ENCODE measurements at places on chromosomes 6 and 20. TPM values are rescaled to one million over a fixed set of nuclear protein-coding genes. Genes with fewer than 3 reads are reported as not detected.
A peak's percentile ranks its signal among the peaks of the same experiment; 100 is the strongest.

The TTLL9 gene
- total RNA-seq, result not detected

GRCh38 chr6:127332383-127332961, 10.9 kb downstream of the ECHDC1 start:
- no peaks in the 10 kb centered on the region for H3K27me3 ChIP-seq
- no peak for DNase-seq
- peaks cover 17% of the 10 kb centered on the region for H3K36me3 ChIP-seq
- no peak overlapping the region for H3K27ac ChIP-seq
- H3K4me3 ChIP-seq, result no peak overlapping the region
- H3K4me1 ChIP-seq, result peaks cover 19% of the 10 kb centered on the region

The JAG1 gene
- total RNA-seq, result 0.54 TPM

The TSPO2 gene
- not detected for total RNA-seq

GRCh38 chr6:138012682-138013081, 94.5 kb downstream of the PERP start:
- peaks cover 9% of the 10 kb centered on the region for H3K27me3 ChIP-seq
- H3K27ac ChIP-seq, result no peak overlapping the region
- H3K36me3 ChIP-seq, result no peaks in the 10 kb centered on the region
- no peaks in the 10 kb centered on the region for H3K4me1 ChIP-seq

- no peak overlapping the region for H3K4me3 ChIP-seq
- H3K4me1 ChIP-seq, result peaks cover 9% of the 10 kb centered on the region
- peaks cover 10% of the 10 kb centered on the region for H3K27me3 ChIP-seq
- H3K36me3 ChIP-seq, result no peaks in the 10 kb centered on the region
- DNase-seq, result no peak
Observed at GRCh38 chr20:51586005-51586440, 43.5 kb upstream of the NFATC2 start.

DNA sequence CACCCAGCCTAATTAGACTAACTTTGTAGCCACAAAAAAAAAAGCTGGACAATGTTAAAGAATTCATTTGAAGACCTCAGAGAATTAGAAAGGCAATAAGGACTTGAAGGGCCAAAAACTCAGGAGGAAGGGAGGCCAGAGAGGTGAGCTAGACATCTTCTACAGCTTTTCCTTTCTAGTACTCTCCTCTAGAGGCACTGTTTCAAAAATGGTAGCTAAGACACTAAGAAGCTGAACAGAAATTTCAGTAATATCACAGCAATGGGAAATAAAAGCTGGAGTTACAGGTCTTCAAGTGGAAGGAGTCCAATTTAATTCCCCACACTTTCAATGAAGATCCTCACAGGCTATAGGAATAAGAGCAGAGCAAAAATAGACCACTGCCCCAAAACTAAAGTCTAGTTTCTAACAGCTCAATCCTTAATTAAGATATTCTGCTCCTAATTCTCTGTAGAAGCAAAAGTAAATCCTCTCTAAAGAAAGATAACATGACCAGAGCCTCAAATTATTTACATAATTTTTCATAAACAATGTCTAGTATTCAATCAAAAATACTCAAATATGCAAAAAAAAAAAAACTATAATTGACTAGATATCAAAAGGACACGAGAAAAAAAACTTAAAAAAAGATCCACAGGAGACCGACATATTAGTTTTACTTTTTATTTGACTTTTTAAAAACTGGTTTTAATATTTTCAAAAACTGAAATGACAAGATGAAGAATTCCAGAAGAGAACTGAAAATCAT, 63.7 kb downstream of the RNGTT start:
- H3K36me3 ChIP-seq, result peaks cover 25% of the 10 kb centered on the region
- no peak overlapping the region for H3K4me3 ChIP-seq
- no peak overlapping the region for H3K27ac ChIP-seq
- H3K4me1 ChIP-seq, result no peaks in the 10 kb centered on the region
- H3K27me3 ChIP-seq, result no peaks in the 10 kb centered on the region
- DNase-seq, result no peak

The FAM83D gene
- 28.4 TPM for total RNA-seq

DNA sequence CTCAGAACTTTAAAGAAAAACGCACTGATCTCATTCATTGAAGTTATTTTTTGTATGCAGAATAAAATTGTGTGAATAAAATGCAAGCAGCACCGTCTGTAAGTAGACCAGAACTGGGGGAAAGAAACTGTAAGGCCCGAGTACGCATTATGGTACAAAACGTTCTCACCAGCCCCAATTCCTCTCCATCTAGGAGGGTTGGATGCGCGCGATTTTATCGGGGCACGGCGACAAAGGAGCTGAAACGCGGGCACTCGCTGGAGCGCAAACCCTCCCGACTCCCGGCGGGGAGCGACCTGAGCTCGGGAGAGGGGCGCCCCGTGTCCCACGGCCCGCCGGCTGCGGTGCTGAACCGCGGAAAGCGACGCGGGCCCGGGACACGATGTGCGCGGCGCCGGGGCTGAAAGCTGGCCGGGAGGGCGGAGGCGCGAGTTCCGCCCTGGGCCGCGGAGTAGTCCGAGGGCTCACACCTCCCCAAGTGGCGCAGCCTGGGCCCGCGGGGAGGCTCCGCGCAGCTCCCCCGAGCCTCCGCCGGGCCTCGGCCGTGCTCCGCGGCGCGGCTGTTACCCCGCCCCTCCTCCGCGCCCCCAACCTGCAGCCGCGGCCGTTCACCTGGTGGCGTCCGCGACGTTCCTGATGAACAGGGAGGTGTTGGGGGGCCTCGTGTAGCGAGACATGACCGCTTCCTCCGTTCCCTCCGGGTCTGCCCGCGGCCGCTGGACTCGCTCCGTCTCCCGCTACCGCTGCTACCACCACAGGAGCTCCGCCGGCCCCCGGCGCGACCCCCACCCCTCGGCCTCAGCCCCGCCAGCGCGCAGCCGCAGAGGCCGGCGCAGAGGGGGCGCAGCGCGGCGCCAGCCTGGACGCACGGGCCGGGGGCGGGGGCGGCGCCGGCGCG, at the start of gene SRSF12:
TSS of gene SRSF12 (minus strand) at position 861 of the 898 bp plus-strand sequence. CDS start at position 677, 184 bp downstream.
- peak; percentile 50 for DNase-seq
- peak within 1 kb of the TSS; percentile 74 for H3K4me3 ChIP-seq
- no peak within 1 kb of the TSS for H3K27ac ChIP-seq
- H3K27me3 ChIP-seq, result peaks cover 29% of the 10 kb centered on the region
- no peaks in the 10 kb centered on the region for H3K36me3 ChIP-seq
- peaks cover 5% of the 10 kb centered on the region for H3K4me1 ChIP-seq

DNA sequence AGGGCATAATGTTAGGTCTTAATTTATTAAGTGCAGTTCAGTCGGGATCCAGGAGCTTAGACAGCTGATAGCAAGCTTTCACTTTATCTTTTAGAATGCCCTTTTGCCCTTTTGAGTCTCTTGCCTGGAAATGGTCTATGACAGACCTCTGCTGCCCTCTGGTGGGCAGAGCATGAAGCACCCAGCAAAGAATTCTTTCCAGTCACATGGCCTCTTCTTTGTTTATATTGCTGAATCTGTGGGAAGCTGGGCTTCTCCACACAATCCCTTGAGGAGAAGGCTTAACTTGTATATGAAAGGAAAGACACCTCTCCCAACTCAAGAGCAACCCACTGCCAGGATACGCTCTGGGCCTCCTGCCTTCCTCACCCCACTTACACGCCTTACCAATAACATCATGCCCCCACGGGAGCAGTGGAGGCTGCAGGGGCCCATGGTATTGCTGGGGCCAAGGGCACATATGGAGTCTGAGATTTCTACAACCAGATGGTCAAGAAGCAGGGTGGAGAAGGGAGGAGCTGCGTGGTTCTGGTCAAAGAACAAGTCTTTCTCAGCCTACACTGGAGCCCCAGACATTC, 20.4 kb downstream of the WFDC3 start:
- no peaks in the 10 kb centered on the region for H3K36me3 ChIP-seq
- H3K4me1 ChIP-seq, result peaks cover 5% of the 10 kb centered on the region
- H3K27me3 ChIP-seq, result peaks cover 32% of the 10 kb centered on the region

The DEFB124 gene
- total RNA-seq, result not detected

DNA sequence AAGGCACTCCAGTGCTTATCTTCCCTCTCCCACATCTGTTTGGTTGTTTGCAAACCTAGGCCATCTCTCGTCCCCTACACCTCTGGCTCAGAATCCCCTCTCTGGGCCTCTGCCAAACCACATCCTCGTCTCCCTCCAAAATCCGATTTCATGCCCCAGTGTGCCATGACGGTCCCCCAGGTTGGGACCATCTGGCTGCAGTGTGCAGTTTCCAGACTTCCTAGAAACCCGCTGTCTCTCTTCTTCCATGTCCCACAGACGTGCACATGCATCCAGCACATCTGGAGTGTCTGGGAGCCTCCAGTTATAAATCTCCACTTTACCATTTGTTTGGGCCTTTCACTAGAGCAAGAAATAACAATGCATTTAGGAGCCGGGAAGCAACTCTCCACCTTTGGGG, 316.2 kb downstream of the KIF16B start:
- H3K4me1 ChIP-seq, result no peaks in the 10 kb centered on the region
- no peak overlapping the region for H3K4me3 ChIP-seq
- H3K27me3 ChIP-seq, result no peaks in the 10 kb centered on the region
- no peaks in the 10 kb centered on the region for H3K36me3 ChIP-seq

DNA sequence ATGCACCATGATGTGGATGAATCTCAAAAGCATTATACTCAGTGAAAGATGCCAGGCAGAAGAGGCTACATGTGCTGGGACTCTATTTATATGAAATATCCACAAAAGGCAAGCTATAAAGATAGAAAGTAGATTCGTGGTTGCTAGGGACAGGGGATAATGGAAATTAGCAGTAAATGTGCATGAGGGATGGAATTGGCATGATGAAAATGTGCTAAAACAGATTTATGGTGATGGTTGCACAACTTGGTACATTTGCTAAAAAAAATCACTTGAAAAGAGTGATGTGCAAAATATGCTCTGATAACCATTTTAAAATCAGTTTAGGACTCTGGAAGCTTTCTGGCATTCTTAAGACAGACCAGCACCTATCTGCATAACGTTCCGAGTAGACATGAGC, 61.6 kb downstream of the ALDH8A1 start:
- no peaks in the 10 kb centered on the region for H3K4me1 ChIP-seq
- peaks cover 58% of the 10 kb centered on the region for H3K27me3 ChIP-seq
- no peak overlapping the region for H3K4me3 ChIP-seq
- no peaks in the 10 kb centered on the region for H3K36me3 ChIP-seq

- H3K36me3 ChIP-seq, result peaks cover 9% of the 10 kb centered on the region
- H3K27me3 ChIP-seq, result no peaks in the 10 kb centered on the region
- no peak overlapping the region for H3K4me3 ChIP-seq
Observed at GRCh38 chr6:88867841-88868731, 95.3 kb downstream of the RNGTT start.

- H3K27me3 ChIP-seq, result peaks cover 8% of the 10 kb centered on the region
- DNase-seq, result peak; percentile 31
- no peak overlapping the region for H3K4me3 ChIP-seq
- H3K27ac ChIP-seq, result no peak overlapping the region
- H3K4me1 ChIP-seq, result no peaks in the 10 kb centered on the region
Observed at GRCh38 chr6:4969609-4970285, 34.1 kb downstream of the RPP40 start.

DNA sequence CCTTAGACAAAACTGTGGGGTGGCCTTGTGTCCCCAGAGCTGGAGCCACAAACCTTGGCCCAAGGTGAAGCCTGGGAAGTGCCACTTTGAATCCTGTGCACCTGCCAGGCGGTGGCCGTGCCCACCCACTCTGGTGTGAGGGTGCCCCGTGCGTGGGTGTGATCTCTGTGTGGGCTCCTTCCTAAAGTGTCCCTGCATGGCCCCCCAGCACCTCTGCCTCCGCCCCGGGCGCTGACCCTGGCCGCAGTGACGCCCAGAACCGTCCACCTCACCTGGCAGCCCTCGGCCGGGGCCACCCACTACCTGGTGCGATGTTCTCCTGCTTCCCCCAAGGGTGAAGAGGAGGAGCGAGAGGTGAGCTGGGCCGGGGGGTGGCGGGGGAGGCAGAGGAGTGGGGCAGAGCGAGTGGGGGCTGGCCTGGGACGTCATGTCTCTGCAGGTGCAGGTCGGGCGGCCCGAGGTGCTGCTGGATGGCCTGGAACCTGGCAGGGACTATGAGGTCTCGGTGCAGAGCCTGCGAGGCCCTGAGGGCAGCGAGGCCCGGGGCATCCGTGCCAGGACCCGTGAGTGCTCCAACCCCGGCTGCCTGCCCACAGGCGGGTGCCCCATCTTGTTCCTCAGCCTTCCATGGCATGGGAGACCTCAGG, 18.3 kb downstream of the COL20A1 start:
- H3K27me3 ChIP-seq, result no peaks in the 10 kb centered on the region
- no peak overlapping the region for H3K27ac ChIP-seq
- H3K36me3 ChIP-seq, result no peaks in the 10 kb centered on the region
- H3K4me1 ChIP-seq, result no peaks in the 10 kb centered on the region

- no peak overlapping the region for H3K4me3 ChIP-seq
- no peak for DNase-seq
- peaks cover 6% of the 10 kb centered on the region for H3K36me3 ChIP-seq
- no peaks in the 10 kb centered on the region for H3K27me3 ChIP-seq
- no peak overlapping the region for H3K27ac ChIP-seq
- H3K4me1 ChIP-seq, result peaks cover 29% of the 10 kb centered on the region
Observed at GRCh38 chr20:3931664-3932063, 42.5 kb downstream of the PANK2 start.

- no peaks in the 10 kb centered on the region for H3K36me3 ChIP-seq
- peak overlapping the region; percentile 62 for H3K27ac ChIP-seq
- H3K4me3 ChIP-seq, result peak overlapping the region; percentile 56
Observed at GRCh38 chr20:17530153-17530552, 1.0 kb downstream of the BFSP1 start.

All from activated CD8-positive, alpha-beta memory T cell treated with anti-CD3 and anti-CD28 coated beads, Interleukin-2, amount 10 ng/mL, durations not matched to agents 7 days and 5 days (primary cell).